ENCODE measurements at places on chromosomes 11 and 22.

DNA sequence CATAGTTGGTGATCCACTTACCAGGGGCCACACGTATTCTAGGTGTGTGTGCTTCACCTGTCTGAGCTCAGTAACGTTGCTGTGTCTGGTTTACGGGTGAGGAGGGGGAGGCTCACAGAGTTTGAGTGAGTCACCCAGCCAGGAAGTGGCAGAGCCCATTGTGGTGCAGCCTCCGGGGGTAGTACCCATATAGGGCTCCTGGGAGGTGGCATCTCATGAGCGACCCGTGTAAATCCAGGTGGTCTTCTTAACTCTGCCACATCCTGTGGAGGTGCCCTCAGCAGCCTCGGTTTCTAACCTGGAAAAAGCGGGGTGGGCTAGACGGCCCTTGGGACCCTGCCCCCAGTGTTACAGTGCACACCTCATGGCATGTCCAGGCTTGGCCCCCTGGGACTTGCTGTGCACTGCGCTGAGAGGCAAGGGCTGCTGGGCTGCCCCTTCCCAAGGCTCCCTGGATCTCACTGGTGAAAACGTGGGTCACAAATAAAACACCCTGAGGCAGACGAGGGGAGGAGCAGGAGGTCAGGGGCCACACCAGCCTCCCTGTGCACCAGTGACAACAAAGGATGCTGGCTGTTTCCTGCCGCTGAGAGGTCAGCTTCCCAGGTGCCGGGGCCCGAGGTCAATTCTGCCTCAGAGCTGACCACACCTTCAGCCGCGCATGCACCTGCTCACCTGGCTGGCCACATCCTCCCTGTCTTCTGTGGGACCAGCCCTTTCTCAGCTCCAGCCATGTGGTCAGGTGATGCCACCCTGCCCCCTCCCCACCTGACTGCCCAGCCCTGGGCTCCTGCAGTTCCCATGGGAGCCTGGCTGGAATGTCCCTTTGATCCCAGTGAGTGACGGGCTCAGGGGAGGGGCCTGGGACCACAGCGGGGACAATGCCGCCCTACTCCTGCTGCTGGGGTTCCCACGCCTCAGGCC lies 305.1 kb downstream of the CTTN start:
- no peak for DNase-seq

DNA sequence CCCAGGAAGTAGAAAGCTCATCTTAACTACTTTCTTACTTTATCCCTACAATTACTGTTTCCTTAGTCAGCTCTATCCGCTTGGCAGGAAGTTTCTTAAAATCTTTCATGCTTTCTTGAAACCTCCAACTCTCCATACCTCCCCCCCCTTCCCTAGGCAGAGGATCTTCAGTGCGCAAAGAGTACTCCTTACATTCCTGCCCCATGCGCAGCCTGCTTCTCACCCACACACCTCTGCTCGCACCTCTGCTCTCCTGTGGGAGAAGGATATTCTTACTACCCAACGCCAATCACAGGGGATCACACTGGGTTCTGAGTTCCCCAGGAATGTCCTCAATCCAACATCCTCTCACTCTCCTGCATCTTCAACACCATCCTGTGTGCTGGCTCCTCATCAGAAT lies 12.3 kb downstream of the TCF20 start:
- no peak for DNase-seq

- DNase-seq: no peak
Observed at GRCh38 chr22:17199003-17199731, 20.1 kb downstream of the ADA2 start.

- DNase-seq: no peak
Observed at GRCh38 chr22:28231441-28231840, 312.4 kb upstream of the PITPNB start.

- DNase-seq: no peak
Observed at GRCh38 chr11:115541518-115541917, 37.3 kb upstream of the CADM1 start.

DNA sequence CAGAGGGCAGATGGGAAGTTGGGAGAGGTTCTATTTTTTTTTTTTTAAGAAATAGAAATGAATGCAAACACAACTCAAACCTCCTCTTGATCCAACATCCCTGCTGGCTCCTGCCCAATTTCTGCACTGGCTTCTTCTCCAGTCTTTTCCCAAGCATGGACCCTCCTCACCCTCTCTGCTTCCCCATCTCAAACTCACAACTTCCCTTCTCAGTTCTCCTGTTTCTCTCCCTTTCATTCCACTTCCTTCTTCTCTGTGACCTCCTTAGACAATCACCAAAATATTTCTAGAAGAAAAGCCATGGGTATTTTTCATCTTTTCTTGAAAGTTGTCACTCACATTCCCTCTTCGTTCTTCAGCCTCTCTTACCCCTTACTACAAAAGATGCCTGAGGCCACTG lies 85.2 kb upstream of the VPREB1 start:
- no peak for DNase-seq

- DNase-seq: no peak
Observed at GRCh38 chr11:102722821-102723220, 1.9 kb downstream of the MMP8 start.

DNA sequence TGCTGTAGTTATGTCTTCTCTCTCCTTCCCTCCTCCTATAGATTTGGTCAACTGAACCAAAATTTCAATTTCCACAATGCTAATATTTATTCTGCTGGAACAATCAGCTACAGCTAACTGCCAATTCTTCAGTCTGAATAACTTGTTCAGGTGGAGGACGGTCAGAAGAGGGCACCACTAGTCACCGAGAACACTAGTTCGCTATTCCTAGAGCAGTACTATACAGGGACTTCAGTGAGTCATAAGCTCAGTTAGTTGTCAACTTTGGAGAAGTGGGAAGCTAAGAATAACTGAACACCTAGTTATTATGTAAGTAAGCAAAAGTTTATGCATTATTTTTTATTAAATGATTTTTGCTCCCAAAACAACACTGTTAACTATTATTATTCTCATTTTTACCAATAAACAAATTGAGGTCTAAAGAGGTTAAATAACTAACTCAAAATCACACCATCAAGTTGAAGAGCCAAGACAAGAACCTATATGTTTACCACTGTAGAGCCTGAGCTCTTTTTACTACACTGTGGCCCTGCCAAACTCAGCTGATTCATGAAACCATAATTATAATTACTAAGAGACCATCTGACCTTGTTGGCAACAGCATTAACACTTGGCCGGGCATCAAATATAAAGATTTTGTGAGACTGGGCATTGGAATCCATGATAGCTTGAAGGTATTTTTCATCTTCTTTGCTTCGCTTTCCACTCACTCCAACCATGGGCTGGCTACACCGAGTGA lies 59.0 kb downstream of the CEP57 start:
- DNase-seq: no peak
